ENCODE measurements at places on chromosomes 11 and 22. TPM values are rescaled to one million over a fixed set of nuclear protein-coding genes. Genes with fewer than 3 reads are reported as not detected.

MPZL3 gene
- 25.2 TPM for total RNA-seq

OR52N4 gene
- total RNA-seq, result 2.3 TPM

OR52A1 gene
- not detected for total RNA-seq

DNA sequence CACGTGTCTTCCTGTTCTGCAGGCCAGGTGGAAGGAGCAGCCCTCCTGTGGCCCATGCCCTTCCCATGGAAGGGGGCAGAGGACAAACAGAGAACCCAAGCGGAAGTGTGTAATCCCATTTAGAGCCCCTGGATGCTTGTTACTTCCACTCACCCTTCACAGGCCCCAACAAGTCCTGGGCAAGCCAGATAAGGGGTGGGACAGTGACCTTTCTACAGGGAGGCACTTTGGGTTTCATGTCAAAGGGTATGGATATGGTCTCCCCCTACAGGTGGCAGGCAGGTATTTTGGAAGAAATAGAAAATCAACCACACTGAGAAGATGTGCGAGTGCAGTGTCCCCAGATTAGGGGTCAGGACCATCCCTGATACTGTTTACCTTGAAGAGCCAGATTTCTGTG, 11.4 kb downstream of the MPEG1 start:
- no peak for DNase-seq
- no peak overlapping the region for H3K27ac ChIP-seq
- no peaks in the 10 kb centered on the region for H3K27me3 ChIP-seq
- H3K4me3 ChIP-seq, result no peak overlapping the region

Measured in T-cell (primary cell).